ENCODE measurements at places on chromosomes 6 and 20.

DNA sequence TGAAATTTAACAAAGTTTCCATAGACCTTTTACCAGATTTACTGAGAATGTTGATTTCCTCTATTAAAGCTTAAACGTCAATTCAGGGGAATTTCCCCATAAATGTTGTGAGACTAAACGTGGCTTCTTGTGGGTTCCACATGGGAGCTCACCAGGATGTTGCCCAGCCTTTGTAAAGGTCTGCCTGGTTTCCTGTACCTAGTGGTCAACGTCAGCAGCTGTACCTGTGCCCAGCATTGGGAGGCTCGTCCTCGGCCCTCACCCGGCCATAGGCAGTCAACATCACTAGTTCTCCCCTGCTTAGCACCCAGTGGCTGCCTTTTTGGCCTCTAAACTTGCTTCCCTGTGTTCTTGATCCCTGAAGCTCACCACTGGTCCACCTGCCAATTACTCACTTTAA lies 22.1 kb upstream of the CD83 start:
- H3K4me1 ChIP-seq: no peaks in the 10 kb centered on the region
- no peak overlapping the region for H3K4me3 ChIP-seq
- no peak for DNase-seq
- H3K27ac ChIP-seq: no peak overlapping the region
- H3K36me3 ChIP-seq: no peaks in the 10 kb centered on the region
- H3K27me3 ChIP-seq: no peaks in the 10 kb centered on the region

DNA sequence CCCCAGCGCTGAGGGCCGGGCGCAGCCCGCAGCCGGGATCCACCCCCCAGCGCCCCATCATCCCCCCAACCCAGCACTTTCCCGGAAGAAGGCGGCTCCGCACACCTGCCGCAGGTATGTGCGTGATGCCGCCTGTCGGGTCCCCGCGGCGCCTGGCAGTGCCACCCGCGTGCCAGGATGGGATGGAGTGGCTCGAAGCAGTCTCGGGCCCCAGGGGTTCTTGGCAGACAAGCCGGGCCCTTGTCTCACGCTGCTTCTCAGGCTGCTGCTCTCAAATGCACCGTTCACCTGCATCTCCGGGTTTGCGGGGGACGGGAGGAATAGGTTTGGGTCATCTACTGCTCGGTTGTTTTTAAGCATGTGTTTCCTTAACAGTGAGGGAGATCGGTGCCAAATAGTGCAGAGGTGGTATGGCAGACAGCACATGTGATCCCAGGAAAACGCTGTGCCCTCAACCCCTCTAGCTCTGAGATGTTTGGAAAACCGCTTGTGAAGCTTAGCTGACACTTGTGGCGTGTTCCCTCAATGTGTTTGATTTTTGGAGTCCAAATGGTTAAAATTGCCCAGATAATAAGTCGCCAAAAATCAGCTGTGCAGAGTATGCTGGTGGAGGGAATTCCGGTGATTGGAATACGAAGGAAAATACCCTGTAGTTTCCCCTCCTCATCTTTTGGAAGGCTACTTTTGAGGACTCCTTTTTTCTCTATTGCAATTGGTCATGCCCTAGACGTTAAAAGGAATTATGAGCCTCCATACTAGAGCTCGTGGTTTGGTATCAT lies 926 bp downstream of the MYLIP start:
- peak overlapping the region; percentile 72 for H3K27ac ChIP-seq
- H3K27me3 ChIP-seq: no peaks in the 10 kb centered on the region
- DNase-seq: no peak
- peaks cover 3% of the 10 kb centered on the region for H3K36me3 ChIP-seq
- peaks cover 2% of the 10 kb centered on the region for H3K4me1 ChIP-seq

DNA sequence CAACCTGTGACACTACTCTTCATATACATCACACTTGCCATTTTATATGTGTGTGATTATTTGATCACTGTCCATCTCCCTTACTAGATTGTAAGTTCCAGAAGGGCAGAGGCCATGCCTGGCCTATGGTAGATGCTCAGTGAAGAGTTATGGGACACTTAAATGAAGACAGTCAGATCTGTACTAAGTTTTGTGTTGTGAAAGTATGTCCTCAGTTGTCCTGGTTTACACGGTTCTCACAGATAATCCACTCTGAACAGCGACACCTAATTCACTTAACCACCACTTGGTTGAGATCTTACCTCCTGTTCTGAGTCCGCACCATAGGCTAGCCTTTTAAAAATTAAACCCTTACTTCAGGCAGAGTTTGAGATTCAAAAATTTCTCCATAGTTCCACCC lies 434.1 kb upstream of the SOX4 start:
- no peak overlapping the region for H3K4me3 ChIP-seq
- no peaks in the 10 kb centered on the region for H3K27me3 ChIP-seq
- DNase-seq: no peak
- H3K36me3 ChIP-seq: no peaks in the 10 kb centered on the region
- no peaks in the 10 kb centered on the region for H3K4me1 ChIP-seq
- H3K27ac ChIP-seq: no peak overlapping the region

GRCh38 chr6:165782134-165782533 lies 119.1 kb upstream of the PDE10A start:
- no peak overlapping the region for H3K27ac ChIP-seq

DNA sequence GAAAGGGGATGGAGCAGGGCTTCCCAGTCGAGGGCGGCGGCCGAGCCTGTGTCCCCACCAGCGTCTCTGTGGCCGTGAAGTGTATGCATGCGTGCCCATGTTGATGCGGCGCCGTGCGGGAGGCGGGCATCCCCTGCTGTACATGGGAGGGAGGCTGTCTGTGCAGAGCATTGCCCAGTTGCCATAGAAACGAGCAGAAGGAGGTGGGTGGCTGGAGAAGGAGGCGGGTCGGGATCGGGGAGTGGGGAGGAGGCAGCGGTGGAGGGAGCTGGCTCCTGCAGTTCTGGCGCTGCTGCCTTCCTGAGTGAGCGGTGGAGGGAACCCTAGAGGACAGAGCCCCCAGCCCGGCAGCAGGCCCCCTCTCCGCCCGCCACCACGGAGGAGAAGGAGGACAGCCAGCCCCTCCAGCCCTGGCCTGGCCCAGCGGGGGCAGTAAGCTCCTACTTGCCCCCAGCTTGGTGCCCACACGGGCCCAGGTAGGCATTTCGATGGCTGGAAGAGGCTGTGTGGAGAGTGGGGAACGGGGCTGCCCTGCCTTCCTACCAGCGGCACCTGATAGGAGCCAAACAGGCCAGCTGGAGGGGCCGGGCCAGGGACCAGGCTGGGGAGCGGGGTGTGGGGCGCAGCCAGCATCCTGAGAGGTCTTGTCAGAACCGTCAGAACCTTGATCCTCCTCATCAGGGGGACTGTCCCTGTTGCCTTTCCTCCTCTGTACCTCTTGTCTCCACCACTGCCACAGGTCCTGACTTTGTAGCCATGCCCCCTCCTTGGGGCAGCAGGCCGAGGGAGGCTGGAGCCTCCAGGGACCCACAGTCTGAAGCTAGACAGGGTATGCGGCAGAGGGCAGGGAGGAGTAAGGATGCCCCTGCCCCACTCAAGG lies 41.3 kb downstream of the SPDEF start:
- no peak overlapping the region for H3K4me3 ChIP-seq
- H3K27ac ChIP-seq: no peak overlapping the region
- H3K4me1 ChIP-seq: peaks cover 2% of the 10 kb centered on the region
- H3K36me3 ChIP-seq: no peaks in the 10 kb centered on the region
- peaks cover 10% of the 10 kb centered on the region for H3K27me3 ChIP-seq

DNA sequence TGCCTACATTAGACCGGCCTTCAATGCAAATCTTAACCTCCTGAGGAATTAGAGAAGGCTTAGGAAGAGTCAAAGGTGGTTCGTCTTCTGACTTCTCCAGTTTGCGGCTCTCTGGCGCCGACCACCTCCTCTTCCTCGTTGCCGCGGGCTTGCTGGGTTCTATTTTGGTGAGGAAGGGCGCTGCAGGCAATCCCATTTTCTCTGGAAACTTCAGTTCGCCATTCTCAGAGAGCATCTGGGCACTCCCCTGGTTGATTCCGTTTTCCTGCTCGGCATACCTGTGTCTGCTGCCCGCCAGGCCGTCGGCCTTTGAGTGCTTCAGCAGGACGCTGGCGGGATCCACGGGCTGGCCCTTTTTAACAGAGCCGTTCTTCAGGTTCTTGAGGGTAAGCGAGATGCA lies 67.9 kb downstream of the GMPR start:
- no peak for DNase-seq
- H3K4me1 ChIP-seq: peaks cover 2% of the 10 kb centered on the region
- H3K27ac ChIP-seq: no peak overlapping the region
- H3K4me3 ChIP-seq: no peak overlapping the region
- no peaks in the 10 kb centered on the region for H3K27me3 ChIP-seq

DNA sequence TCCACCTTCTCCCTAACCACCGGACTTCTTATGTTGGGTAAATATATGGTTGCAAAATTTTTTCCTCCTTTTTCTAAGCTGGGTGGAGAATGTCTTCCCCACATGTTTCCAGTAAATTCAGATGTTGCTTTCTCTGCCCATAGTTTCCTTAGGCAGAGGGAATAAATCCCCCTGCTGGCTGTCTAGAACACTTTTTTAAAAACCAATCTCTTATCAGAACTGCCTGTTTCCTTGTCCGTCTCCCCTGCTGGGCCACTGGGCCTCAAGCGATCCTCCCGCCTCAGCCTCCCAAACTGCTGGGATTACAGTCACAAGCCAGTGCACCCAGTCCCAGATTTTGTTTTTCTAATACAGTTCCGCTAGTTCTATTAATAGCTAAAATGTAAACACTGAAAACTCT lies 9.9 kb upstream of the WFDC2 start:
- no peak overlapping the region for H3K4me3 ChIP-seq
- H3K27ac ChIP-seq: no peak overlapping the region
- DNase-seq: no peak
- no peaks in the 10 kb centered on the region for H3K36me3 ChIP-seq

GRCh38 chr20:48875914-48876240 lies 45.6 kb upstream of the ARFGEF2 start:
- no peak overlapping the region for H3K27ac ChIP-seq
- no peaks in the 10 kb centered on the region for H3K4me1 ChIP-seq
- DNase-seq: no peak
- H3K36me3 ChIP-seq: no peaks in the 10 kb centered on the region
- no peaks in the 10 kb centered on the region for H3K27me3 ChIP-seq

DNA sequence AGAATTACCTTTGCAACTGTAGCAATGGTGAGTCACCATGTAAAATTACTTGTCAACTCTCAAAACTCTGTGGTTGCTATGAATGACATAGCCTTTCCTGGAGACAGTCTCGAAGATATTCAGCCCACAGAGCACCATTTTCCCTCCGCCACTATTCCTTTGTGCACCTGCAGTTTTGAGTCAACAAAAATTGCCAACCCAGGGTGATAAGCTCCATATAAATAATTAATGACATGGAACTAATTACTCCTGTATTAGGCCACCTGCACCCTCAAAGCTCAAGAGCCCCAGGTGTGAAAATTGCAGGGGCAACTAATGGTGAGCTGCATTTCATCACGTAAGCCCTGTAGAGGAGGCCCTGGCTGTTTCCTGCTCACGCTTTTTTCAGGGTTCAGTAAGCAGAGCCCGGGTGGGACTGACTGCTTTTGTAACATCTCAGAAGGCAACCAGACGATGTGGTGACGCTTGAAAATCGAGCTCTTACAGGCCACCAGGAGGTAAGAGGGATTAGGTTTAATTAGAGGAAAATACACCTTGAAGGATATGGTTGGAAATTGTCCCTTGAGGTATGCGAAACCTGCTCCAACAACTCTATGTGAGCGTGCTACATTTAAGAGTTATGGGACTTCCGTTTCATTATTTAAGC lies 70.8 kb downstream of the BMP2 start:
- H3K36me3 ChIP-seq: no peaks in the 10 kb centered on the region
- no peaks in the 10 kb centered on the region for H3K4me1 ChIP-seq
- no peaks in the 10 kb centered on the region for H3K27me3 ChIP-seq
- no peak overlapping the region for H3K4me3 ChIP-seq
- H3K27ac ChIP-seq: no peak overlapping the region
- DNase-seq: no peak

- no peak for DNase-seq
- no peaks in the 10 kb centered on the region for H3K27me3 ChIP-seq
- no peak overlapping the region for H3K27ac ChIP-seq
- H3K4me3 ChIP-seq: no peak overlapping the region
Observed at GRCh38 chr6:131629651-131630050, 1.6 kb upstream of the MED23 start.
